ENCODE measurements at places on chromosomes 12 and 14.

DNA sequence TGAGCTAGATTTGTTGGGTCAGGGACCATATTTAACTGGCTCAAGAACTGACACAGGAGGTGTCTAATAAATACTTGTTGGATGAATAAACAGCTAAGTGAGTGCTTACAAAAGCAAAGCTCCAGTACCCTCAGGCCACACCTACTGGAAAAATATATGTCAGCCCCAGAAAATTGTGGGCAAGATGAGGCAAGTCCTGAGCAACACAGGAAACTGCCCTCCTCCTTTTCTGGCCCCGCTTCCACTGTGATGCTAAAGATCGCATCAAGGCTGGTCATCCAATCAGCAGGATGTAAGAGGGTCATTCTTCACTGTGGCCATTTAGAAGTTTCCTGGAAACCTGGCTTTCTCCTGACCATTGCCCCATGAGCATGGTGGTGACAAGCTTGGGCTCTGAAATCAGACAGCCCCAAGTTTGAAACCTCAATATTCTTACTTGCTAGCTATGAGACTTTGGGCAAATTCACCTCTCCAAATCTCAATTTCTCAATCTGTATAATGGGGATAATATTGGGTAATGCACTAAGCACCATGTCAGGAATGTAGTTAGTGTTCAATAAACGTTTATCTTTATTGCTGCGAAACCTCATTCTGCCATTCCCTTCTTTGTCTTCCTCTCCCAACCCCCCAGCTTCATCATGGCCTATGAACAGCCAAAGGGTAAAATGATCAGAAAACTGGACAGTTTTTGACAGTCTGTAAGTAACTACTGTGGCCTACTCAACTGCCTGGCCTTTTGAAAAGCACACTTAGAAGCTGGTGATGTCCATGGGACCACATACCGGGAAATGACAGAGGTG is 139.3 kb upstream of the PZP start:
- no peak for DNase-seq

GRCh38 chr12:28340261-28341045 is 150.2 kb downstream of the CCDC91 start:
- DNase-seq, result no peak

DNA sequence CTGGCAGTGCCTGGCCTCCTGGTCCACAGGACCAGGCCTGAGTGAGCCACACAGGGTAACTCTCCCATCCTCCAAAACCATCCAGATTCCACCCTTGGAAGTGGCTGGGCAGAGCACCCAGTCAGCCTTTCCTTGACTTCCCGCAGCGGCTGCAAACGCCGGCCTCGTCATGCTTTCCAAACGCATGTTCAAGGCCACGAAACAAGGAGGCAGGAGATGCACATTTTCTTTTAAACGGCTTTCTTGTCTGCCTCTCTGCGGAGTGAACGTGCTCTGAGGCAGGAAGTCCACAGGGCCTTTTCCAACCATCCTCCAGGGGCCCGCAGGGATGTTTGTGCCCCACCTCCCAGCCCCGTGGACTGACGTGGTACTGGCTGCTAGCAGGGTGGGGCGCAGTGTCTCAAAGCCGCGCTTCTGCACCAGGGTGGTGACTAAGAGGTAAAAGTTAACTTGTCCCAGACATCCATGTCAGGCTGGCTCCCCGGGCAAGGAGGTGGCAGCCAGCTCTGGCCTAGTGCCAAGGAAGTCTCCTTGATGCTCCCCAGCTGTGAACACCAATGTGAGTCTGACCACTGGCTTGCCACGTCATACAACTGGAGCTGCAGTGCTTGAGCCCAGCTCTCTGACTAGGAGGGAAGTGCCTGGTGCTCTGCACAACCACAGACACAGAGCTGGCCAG is 45.0 kb downstream of the KCNA5 start:
- DNase-seq, result no peak

DNA sequence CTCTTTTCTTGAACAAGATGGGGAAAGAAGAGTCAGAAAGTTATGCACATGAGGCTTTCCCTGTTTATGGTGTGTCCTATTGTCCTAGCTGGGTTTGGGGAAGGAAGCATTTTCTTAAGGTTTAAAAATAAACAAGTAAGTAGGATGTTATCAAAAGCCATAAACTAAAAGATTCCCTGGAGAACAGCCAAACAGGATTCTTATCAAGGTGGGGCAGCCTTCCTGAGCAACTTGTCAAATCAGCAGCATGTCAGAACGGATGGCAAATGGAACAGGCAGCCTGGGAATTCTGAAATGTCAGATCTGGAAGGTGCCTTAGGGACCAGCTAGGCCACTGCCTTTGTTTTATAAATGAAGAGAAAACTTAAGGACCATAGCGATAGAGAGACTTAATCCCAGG is 152.2 kb upstream of the RGS6 start:
- DNase-seq, result no peak

GRCh38 chr12:89663577-89664357 is 44.9 kb downstream of the ATP2B1 start:
- DNase-seq, result no peak

- DNase-seq, result no peak
These were observed 990.2 kb downstream of the GALC start for GRCh38 chr14:87002776-87003175.
